ENCODE measurements at places on chromosomes 6 and 20.

GRCh38 chr6:150981095-150981494 is 115.6 kb downstream of the MTHFD1L start:
- no peak for DNase-seq

DNA sequence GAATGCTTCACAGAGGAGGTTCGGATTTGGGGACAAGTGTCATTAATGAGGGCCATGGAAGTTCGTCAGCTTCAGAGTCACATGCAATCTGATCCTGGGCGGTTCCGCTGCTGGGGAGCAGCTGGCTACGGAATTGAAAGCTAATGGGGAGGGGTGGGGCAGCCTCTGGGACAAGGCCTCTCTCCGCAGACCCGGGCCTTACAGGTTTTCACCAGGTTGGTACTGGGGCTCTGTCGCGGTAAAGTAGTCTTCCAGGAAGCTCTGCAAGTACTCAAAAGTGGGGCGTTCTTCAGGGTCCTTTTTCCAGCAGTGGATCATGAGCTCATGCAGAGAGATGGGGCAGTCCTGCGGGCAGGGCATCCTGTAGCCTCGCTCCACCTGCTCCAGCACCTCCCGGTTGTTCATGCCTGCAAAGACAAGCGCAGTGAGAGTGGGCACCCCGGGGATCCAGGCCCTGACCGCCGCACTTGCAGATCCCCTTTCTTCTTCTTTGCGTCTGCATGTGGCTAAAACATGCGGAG is 55.9 kb upstream of the TRAF3IP2 start:
- DNase-seq: no peak

- peak; percentile 88 for DNase-seq
Measured at GRCh38 chr6:28349892-28350737, at the start of gene ZKSCAN3. Gene ZKSCAN3 (plus strand): TSS chr6:28349947. CDS start chr6:28359587, 9,640 bp downstream.

DNA sequence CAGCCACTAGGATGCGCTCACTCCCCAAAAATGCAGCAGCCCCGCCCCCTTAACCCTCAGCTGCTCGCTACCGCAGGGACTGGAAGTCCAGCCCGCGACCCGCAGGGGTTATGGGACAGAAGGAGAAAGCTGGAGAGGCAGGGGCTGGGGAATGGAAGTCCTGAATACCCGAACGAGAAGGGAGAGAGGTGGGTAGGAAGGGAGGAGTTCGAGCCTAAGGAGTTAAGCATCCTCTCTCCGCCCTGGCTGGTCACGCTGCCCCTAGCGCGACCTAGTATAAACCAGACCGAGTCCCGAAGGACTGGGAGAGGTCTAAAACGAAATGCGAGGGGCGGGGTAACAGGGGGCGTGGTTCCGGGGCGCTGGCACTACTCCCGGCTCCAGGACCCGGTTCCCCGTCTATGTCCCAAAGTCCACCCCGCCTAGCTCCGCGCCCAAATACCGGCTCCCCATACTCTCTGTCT is 448 bp upstream of the DDAH2 start:
- DNase-seq: peak; percentile 75

DNA sequence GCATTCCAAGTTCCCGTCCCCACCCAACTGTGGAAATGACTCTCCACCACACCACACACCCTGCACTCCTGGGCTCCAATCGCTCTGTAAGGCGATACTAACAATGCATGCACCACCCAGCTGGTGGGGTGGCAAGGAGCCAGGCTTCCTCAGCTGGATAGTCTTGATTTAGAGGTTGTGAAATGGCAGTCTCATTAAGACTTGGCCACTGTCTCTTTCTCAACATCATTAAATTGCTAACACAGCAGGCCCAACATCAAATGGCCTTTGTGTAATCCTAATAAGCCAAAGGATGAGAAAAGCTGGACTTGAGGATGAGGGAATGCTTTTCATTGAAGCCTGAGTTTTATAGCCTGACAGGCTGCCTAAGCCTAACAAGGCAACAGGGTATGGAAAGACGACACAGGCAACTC is 223.7 kb downstream of the GMDS start:
- no peak for DNase-seq

DNA sequence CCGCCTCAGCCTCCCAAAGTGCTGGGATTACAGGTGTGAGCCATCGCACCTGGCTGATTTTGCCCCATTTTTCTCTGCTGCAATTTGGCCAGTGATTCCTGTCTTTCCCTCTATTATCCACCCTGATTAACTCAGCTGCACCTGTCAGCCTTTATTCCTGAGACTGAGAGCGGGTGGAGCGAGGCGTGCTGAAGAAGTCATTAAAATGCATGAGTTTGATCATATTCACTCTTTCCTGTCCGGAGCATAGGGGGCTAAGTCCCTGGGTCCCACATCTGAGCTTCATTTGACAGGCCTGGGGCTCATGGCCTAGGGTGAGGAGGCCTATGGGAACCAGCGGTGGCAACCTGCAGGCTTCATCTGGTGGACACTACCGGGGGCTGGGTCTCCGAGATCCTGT is 25.7 kb upstream of the CTNNBL1 start:
- DNase-seq: no peak

- no peak for DNase-seq
Measured at GRCh38 chr6:15522427-15522826, 140.4 kb downstream of the DTNBP1 start.

- DNase-seq: no peak
Measured at GRCh38 chr20:49356676-49357075, 78.8 kb upstream of the ZNFX1 start.

- DNase-seq: no peak
Measured at GRCh38 chr6:100100776-100101175, 106.8 kb upstream of the MCHR2 start.

DNA sequence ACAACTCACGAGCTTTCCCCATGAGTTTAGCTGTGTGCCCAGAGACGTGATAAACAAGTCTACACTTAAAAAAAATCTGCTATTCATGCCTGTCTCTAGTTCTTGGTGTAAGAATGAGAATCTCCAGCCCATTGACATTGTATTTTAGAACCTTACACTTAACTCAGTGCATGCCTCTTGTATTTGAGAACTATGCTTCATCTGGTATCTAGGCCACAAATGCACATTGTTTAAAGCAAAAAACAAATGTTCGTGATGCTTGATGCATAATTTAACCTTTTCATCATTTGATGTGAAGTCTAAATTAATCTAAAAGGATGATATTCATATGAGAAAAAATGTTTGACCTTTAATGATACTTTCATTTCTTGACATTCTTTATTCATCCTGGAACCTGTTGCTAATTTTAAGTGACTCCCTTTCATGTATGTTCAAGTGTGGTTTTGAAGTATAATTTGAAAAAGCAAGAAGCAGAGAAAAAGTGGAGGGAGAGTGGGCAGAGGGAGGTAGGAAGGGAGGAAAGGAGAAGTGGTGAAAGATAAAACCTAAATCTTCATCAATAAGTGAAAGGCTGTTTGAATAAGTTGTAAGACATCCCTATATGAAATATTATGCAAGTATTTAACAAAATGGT is 116.9 kb downstream of the PFDN4 start:
- DNase-seq: no peak

GRCh38 chr20:18360635-18361034 is 72.3 kb downstream of the ZNF133 start:
- DNase-seq: no peak

- no peak for DNase-seq
Measured at GRCh38 chr20:56391596-56392131, 351 bp downstream of the AURKA start.

- no peak for DNase-seq
Measured at GRCh38 chr20:21224217-21224616, 78.9 kb upstream of the XRN2 start.

DNA sequence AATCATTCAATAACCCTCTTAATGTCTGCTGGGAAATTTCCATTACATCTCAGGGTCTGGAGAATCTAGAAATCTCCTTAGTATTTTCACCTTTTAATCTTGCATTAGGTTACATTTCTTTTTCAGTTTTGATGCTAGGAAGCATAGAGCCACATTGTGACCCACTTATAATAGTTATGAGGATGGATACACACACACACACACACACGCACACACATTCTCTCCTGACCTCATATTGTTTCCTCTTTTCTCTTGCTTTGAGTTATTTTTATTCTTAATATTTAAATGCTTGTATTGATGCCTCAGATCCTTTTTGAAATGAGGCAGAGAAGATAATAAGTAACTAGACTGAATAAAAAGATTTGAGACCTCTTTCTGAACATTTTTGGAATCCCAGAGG is 128.4 kb downstream of the KLHL32 start:
- no peak for DNase-seq

- peak; percentile 24 for DNase-seq
Measured at GRCh38 chr20:25470045-25470444, 62.6 kb downstream of the GINS1 start.

DNA sequence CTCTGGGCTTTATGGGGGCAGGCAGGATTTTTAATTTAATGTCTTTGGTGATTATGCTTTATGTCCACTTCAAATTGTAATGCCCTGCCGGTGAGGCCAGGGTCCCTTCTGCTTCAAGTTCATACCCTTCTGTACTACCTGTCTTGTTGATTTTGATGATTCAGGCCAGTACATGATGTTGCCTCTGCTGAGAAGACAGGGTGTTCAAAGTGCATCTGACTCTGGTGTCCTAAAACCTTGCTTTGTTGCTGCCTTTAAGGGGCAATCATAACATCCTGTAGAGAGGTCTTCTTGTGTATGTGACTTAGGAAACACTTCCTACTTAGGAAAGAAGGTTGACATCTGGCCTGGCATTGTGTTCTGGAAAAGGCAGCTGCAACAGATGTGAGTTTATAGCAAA is 113.2 kb downstream of the TMEM170B start:
- DNase-seq: no peak

- DNase-seq: no peak
Measured at GRCh38 chr6:163332575-163332974, 81.9 kb upstream of the QKI start.

- DNase-seq: no peak
Measured at GRCh38 chr6:135647521-135647920, 150.0 kb upstream of the AHI1 start.

- DNase-seq: no peak
Measured at GRCh38 chr20:40931410-40932044, 97.1 kb upstream of the TOP1 start.

GRCh38 chr6:12137480-12137879 is 125.4 kb downstream of the HIVEP1 start:
- no peak for DNase-seq

DNA sequence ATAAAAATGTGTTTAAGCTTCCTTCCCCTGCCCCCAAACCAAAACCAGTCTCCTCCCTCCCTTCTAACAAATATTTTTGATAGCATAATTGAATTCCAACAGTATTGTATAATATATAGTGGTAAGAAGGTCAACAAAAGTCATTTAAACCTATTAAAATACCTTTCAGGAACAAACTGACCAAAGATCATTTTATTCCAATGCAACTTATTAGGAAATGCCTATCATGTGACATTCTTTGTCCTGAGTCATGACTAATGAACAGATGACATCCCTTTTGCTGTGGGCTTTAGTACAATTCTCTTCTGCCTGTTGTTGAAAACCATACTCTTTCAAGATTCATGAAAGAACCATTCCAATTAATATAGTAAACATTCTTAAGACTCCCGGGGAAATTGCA is 51.5 kb upstream of the TRAF3IP2 start:
- DNase-seq: no peak

DNA sequence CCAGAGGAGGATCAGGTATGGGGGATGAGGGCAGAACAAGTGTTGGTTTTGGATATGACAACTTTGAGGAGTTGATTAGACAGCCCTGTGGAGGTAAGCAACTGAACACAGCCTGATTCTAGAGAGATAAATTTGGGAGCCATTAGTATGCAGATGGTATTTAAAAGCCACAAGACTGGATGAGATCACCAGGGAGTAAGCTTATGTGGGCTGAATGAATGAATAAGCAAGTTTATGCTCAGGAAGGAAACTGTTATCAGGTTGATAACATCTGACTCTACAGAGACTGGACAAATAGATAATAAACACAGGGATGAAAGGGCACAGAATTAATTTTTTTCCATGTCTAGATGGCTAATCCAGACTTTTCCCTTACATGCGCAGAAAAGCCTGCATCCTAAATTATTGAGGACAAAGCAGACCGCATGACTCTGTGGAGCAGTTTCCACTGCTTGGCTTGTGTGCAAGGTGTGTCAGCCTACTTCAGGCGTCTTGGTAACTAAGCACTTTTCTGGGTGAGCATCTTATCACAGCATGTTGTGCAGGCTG is 150.6 kb downstream of the GJA10 start:
- no peak for DNase-seq

- no peak for DNase-seq
Measured at GRCh38 chr20:22995923-22996322, 39.2 kb upstream of the SSTR4 start.

DNA sequence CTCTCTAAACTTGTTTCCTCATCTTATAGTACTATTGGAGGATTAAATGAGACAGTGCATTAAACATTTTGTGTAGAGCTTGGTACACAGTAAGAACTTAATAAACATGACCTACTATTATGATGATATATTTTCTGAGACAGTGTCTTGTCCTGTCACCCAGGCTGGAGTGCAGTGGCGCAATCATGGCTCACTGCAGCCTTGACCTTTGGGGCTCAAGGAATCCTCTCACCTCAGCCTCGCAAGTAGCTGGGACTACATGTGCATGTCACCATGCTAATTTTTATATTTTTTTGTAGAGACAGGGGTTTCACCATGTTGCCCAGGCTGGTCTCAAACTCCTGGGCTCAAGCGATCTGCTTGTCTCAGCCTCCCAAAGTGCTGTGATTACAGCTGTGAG is 72.1 kb downstream of the LYRM4 start:
- DNase-seq: no peak

- no peak for DNase-seq
Measured at GRCh38 chr6:111549746-111550145, 55.9 kb downstream of the TRAF3IP2 start.

DNA sequence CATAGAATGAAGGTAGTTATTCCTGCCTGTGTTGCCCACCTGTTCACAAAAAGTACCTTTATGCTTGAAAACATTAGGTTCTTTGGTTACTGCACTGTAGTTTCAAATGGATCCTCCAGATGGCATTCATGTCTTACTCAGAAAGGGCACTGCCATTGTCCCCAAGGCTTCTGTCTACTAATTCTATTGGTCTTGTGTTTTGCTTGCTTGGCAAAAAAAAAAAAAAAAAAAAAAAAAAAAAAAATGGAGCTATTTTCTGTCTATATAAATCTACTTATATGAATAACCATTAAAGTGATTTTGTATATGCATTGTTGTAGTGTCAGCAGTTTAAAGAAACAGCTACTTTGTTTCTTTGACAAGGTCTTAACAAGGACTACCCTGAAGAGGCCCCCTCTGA is 12.7 kb upstream of the EFHC1 start:
- DNase-seq: peak; percentile 35

DNA sequence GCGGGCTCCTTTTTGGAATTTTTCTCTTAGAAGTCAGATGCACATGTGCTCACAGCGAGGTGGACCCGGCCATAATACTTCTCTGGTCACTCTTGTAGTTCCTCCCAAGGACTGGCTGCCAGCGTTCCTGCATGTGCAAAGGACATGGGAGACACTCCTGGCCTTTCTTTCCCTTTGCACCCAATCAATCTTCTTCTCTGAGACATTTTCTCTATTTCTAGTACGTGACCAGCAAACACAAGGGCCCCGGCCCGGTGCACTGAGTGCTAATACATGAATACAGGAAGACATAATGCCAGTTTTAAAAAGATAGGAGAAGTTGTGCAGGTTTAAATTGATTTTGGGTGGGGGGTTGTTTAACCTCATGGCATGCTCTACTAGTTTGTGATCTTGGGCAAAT is 233.6 kb downstream of the SMOC2 start:
- no peak for DNase-seq

- no peak for DNase-seq
Measured at GRCh38 chr6:73798592-73798991, 102.6 kb downstream of the CD109 start.

GRCh38 chr6:133359256-133359655 is 118.1 kb downstream of the EYA4 start:
- DNase-seq: no peak

All from CD4-positive, alpha-beta T cell treated with Interleukin-4 for 4 hours (primary cell).